Gastrocnemius medialis (tissue), 4 donors: ENCODE measurements at places on chromosomes 7 and 10. TPM values are rescaled to one million over a fixed set of nuclear protein-coding genes. Genes with fewer than 3 reads are reported as not detected.

DNA sequence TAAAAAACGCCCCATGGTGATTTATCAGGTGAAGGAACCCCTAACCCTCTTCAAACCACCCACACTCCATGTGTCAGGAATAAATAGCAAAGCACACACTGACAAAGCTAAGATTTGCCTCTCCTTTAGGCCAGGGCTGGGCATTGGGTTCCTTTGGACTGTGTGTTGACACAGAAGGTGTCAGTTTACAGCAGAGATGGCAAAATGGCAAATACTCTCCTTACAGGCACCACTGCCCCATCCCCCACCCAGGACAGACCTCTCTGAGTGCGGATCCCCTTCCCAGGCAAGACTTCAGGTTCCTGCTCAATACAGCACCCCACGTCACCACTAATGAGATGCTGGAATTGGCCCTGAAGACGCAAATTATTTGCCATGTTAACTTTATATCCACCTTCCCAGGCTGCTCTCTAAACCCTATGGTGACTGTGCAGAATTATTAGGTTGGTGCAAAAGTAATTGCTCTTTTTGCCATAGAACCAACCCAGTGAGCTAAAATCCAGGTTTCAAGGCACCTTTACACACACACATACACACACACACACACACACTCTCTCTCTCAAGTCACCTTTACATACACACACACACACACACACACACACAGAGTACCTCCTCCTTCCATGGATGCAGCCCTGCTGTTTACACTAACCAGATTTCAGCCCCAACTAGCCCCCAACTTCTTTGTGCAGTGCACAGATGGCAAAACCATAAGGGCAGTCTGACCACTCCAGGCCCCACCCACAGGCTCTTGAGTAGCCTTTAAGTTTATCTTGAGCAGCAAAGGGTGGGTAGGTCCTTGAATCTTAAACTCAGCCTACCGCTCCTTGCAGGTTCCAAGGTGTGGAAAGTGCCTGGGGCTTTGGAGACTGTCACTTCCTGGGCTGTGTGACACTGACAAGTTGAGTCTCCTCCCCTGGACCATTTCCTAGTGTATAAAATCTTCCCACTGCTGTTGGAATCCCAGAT is 4.0 kb upstream of the ZCCHC24 start:
- H3K4me3 ChIP-seq: no peak overlapping the region
- H3K27ac ChIP-seq: peak overlapping the region; percentile 98

GRCh38 chr10:129104266-129105045 is 362.6 kb upstream of the MGMT start:
- no peak for DNase-seq
- H3K27me3 ChIP-seq: no peaks in the 10 kb centered on the region
- no peaks in the 10 kb centered on the region for H3K4me1 ChIP-seq
- H3K27ac ChIP-seq: no peak overlapping the region
- no peak overlapping the region for H3K4me3 ChIP-seq
- no peaks in the 10 kb centered on the region for H3K36me3 ChIP-seq

DNA sequence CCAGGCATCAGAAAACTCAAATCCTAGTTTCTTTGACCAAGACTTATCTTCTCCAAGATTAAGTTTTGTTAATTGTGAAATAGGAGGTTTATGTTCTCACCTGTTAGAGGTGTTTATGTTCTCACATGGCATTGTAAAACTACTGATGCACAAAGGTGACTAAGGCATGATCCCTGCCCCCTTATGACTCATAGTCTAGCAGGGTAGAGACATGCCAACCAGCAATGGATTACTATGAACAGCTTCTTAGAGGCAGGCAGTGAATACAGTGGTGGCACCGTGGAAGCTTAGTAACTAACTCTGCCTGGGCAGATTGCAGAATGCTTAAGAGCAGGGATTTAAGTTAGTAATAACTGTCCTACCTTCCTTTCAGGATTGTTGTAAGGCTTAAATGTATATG is 400.9 kb downstream of the SORCS3 start:
- H3K27ac ChIP-seq: no peak overlapping the region
- no peaks in the 10 kb centered on the region for H3K4me1 ChIP-seq
- no peaks in the 10 kb centered on the region for H3K27me3 ChIP-seq

DNA sequence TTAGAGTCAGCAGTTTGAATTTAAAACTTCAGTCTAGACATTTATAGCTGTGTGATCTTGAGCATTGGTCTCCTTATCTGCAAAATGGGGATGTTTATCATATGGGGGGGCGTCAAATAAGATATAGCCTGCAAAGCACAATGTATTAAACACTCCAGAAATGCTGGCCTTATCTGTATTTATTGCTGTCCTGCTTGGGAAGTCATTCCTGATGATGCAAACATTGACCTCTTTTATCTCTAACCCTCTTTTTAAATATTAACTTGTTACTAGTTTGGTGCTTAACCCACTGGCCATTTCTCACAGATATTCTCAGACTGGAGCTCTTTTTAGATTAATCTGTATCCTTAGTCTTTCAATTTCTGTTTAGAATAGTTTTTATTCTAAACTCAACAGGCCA is 13.2 kb downstream of the MRPS33 start:
- DNase-seq: no peak
- H3K4me1 ChIP-seq: no peaks in the 10 kb centered on the region
- no peak overlapping the region for H3K4me3 ChIP-seq
- no peak overlapping the region for H3K27ac ChIP-seq

DNA sequence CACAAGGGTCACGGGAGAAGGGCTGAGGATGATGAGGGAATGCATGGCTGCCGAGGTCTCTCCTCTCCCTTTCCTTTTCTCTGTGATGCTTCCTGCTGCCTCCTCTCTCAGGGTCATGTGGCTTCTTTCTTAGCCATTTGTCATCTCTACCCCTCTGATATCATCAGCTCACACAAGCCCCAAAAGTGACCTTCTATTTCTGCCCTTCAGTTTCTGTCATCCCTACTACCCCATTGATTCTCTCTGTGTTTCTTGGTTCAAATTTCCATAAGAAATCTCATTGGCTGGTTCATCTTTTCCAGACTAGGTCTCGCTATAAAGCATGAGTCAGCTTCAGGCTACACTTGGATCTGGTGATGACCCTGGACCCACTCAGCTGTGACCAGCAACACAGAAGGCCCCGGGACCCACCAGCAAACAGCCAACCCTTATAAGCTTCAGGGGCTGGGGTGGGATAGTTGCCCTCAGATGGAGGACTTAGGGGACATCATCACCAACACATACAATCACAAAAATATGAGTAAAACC is 284.3 kb downstream of the SKAP2 start:
- H3K27me3 ChIP-seq: no peaks in the 10 kb centered on the region
- H3K36me3 ChIP-seq: no peaks in the 10 kb centered on the region
- H3K4me3 ChIP-seq: no peak overlapping the region
- H3K4me1 ChIP-seq: no peaks in the 10 kb centered on the region
- DNase-seq: no peak

DNA sequence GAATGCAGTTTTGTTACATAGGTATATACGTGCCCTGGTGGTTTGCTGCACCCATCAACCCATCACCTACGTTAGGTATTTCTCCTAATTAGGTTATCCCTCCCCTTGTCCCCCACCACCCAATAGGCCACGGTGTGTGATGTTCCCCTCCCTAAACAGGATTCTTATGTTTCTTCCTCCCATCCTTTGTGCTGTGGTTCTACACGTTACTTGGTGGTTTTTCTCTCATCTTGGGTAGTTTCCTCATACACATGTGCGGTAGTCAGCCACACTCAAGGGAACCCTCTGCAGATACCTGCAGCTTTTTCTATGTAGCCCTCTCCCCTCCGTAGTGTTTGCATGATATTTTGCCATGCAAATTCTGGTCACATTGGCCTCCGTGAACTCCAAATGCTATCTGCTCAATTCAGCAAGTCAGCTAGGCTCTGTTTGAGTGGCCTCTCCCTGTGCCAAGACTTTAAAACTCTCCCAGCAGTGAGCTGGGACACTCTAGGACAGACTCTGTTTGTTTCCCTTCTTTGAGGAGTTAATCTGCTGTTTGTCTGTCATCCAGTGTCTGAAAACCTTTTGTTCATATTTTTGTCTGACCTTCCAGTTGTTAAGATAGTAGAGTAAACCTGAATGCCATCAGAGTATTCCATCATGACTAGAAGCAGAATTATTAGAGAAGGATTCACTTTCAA is 41.0 kb downstream of the RABGEF1 start:
- H3K4me3 ChIP-seq: no peak overlapping the region
- H3K27me3 ChIP-seq: no peaks in the 10 kb centered on the region
- H3K36me3 ChIP-seq: no peaks in the 10 kb centered on the region
- no peak for DNase-seq
- no peak overlapping the region for H3K27ac ChIP-seq
- no peaks in the 10 kb centered on the region for H3K4me1 ChIP-seq

DNA sequence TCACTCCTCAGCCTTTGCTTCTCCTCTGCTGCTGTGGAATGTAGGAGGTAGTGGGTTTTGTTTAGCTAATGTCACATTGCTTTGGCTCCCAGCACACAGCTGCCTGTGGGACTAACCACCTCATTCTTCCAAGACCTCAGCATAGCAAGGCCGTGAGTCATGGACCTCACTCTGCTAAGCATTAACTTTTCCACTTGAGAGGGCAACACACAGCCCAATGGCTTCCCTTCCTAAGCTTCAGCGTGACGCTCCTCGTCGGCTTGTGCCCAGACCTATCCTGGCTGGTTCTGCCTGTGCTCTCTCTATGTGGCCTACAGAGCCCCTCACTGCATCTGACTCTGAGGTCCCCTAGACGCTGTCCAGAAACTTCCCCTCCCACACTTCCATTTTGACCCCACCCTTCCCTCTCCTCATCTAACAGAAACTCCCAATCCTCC is 23.3 kb downstream of the MYOF start:
- DNase-seq: peak; percentile 47
- H3K27me3 ChIP-seq: no peaks in the 10 kb centered on the region
- peaks cover 9% of the 10 kb centered on the region for H3K4me1 ChIP-seq
- H3K36me3 ChIP-seq: no peaks in the 10 kb centered on the region
- H3K27ac ChIP-seq: peak overlapping the region; percentile 73

DNA sequence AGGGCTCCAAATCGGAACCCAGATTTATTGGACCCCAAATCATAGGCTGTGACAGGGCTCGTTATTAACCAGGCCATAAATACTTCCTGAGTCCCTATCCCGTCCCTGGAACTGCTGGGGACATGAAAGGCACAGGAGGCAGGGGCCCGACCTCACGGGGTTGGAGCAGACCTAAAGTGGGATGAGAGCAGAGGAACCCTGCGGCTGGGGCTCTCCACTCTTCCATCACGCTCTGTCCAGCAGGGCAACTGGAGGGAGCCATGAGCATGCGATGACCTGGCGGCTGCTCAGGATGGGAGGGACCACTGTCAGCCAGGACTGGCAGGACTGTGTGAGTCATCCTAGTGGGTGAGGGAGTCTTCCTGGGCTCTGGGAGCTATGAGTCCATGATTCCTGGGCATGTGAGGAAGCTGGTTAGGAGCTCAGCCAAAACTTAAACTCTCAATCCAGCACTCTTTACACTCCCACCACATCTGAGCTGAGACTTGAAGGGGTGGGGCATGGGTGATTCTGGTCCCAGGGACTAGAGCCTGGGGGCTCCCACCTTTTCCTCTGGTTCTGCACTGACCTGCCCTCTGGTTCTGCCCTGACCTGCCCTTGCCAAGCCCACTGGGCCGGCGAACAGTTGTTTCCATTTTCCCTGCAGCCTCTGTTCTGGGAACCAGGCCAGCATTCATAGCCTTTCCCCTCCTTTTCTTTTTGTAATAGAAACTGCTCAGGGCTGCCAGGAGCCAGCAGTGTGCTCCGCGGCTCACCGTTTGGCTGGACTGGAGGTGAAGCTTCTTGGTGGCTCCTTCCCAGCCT is 47.1 kb downstream of the SYPL1 start:
- H3K4me3 ChIP-seq: peak overlapping the region; percentile 55
- H3K4me1 ChIP-seq: peaks cover 35% of the 10 kb centered on the region
- H3K36me3 ChIP-seq: no peaks in the 10 kb centered on the region
- DNase-seq: peak; percentile 94
- H3K27me3 ChIP-seq: no peaks in the 10 kb centered on the region

DNA sequence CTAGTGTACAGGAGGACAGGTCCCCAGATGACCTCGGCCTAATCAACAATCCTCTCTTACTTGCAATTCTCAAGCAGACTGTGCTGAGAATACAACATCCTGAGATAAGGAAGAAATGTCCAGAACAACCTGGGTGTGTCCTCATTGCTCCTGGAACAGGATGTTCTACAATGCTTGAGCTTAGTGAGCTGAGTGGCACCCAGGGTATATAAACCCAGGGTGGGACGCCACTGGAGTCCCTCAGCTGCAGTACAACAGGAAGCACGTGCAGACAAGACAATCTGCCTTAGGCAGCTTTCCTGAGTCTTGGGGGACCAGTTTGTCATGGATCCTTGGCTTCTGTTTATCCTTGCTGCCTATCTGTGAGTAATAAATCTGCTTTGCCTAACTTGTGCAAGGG is 27.7 kb upstream of the SLC25A13 start:
- H3K36me3 ChIP-seq: no peaks in the 10 kb centered on the region
- no peaks in the 10 kb centered on the region for H3K27me3 ChIP-seq
- peak overlapping the region; percentile 29 for H3K27ac ChIP-seq
- H3K4me1 ChIP-seq: no peaks in the 10 kb centered on the region
- H3K4me3 ChIP-seq: no peak overlapping the region

DNA sequence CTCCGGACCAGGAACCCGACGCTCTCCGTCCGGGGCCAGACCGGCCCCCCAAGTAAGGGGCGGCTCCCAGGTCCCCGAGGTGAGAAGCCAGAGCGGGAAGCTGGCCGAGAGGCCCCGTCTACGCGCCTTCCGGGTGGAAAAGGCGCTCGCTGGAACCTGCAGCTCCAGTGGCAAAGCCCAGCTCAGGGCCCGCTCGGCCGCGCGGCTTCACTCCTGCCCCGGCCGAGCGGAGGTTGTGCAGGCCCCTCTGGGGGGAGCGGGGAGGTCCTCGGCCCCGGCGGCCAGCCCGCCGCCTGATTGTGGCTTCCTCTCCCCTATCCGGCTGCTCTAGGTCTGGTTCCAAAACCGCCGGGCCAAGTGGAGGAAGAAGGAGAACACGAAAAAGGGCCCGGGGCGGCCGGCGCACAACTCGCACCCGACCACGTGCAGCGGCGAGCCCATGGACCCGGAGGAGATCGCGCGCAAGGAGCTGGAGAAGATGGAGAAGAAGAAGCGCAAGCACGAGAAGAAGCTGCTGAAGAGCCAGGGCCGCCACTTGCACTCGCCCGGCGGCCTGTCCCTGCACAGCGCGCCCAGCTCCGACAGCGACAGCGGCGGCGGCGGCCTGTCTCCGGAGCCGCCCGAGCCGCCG is 2.9 kb downstream of the UNCX start:
- H3K27me3 ChIP-seq: peaks cover 78% of the 10 kb centered on the region
- peaks cover 3% of the 10 kb centered on the region for H3K4me1 ChIP-seq
- no peaks in the 10 kb centered on the region for H3K36me3 ChIP-seq
- H3K4me3 ChIP-seq: no peak overlapping the region
- no peak overlapping the region for H3K27ac ChIP-seq

- peaks cover 20% of the 10 kb centered on the region for H3K36me3 ChIP-seq
- H3K4me1 ChIP-seq: no peaks in the 10 kb centered on the region
- no peak overlapping the region for H3K4me3 ChIP-seq
- no peak for DNase-seq
These were observed 284.6 kb upstream of the IMMP2L start for GRCh38 chr7:111846898-111847297.

TES gene
- 8.7 TPM for total RNA-seq

NMT2 gene
- total RNA-seq: 8.6 TPM

TMEM270 gene
- not detected for total RNA-seq

ANKIB1 gene
- 24.2 TPM for total RNA-seq

ANKRD7 gene
- not detected for total RNA-seq

SRGN gene
- total RNA-seq: 33.7 TPM

MEPCE gene
- 39.9 TPM for total RNA-seq

SLC39A12 gene
- not detected for total RNA-seq

SLC25A13 gene
- 30.8 TPM for total RNA-seq

THNSL1 gene
- total RNA-seq: 2.0 TPM

NODAL gene
- total RNA-seq: not detected

LBX1 gene
- total RNA-seq: 25.9 TPM

ARHGEF35 gene
- total RNA-seq: not detected

SPDYE18 gene
- not detected for total RNA-seq

ABCB1 gene
- 0.27 TPM for total RNA-seq

IRF5 gene
- total RNA-seq: 3.8 TPM

OR6B1 gene
- not detected for total RNA-seq

TMEM213 gene
- not detected for total RNA-seq
